ENCODE measurements at places on chromosomes 5 and 9. TPM values are rescaled to one million over a fixed set of nuclear protein-coding genes. Genes with fewer than 3 reads are reported as not detected.

CD14 gene
- 74.1 TPM for total RNA-seq

GRCh38 chr9:122015170-122015821 lies 77.8 kb downstream of the TTLL11 start:
- H3K27ac ChIP-seq = no peak overlapping the region
- H3K4me3 ChIP-seq = no peak overlapping the region
- no peaks in the 10 kb centered on the region for H3K27me3 ChIP-seq
- DNase-seq = no peak
- no peaks in the 10 kb centered on the region for H3K4me1 ChIP-seq

- no peak overlapping the region for H3K4me3 ChIP-seq
- no peaks in the 10 kb centered on the region for H3K27me3 ChIP-seq
- H3K27ac ChIP-seq = no peak overlapping the region
- no peaks in the 10 kb centered on the region for H3K36me3 ChIP-seq
These were observed 35.9 kb downstream of the PRR16 start for GRCh38 chr5:120499876-120500563.

PTPN3 gene
- 6.9 TPM for total RNA-seq

CXCL14 gene
- 0.33 TPM for total RNA-seq

DNA sequence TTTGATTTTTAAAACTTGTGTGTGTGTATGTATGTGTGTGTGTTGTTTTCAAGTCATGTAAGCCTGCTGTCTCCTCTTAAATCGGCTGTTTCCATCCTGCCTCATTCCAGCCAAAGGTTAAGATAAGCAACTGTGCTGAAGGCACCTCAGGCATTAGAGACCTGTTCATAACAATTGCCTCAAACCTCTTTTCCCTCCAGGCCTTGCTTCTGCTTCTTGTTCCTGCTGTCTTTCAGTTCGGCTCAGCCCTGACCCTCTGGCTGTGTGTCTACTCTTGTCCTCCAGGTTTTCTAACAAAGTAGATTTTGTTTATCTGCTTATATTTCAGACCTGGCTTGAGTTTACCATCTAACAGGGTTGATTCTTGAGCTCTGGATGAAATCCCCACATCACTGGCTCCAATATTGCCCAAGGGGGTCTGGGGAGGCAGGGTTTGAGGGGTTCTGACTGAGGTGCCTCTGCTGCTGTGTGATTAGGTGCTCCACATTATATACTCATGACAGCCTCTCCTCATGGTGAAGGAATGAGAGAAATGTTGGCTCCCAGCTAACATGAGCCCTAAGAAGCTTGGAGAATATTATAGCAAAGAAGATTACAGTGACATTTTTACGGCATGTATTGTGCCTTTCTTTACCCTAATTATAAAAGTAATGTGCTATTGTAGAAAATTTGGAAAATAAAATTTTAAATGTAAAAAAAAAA lies 229.7 kb upstream of the PIK3R1 start:
- DNase-seq = no peak
- H3K27ac ChIP-seq = no peak overlapping the region
- no peaks in the 10 kb centered on the region for H3K4me1 ChIP-seq
- no peaks in the 10 kb centered on the region for H3K36me3 ChIP-seq
